ENCODE measurements at places on chromosomes 16 and 17. TPM values are rescaled to one million over a fixed set of nuclear protein-coding genes. Genes with fewer than 3 reads are reported as not detected.

DNA sequence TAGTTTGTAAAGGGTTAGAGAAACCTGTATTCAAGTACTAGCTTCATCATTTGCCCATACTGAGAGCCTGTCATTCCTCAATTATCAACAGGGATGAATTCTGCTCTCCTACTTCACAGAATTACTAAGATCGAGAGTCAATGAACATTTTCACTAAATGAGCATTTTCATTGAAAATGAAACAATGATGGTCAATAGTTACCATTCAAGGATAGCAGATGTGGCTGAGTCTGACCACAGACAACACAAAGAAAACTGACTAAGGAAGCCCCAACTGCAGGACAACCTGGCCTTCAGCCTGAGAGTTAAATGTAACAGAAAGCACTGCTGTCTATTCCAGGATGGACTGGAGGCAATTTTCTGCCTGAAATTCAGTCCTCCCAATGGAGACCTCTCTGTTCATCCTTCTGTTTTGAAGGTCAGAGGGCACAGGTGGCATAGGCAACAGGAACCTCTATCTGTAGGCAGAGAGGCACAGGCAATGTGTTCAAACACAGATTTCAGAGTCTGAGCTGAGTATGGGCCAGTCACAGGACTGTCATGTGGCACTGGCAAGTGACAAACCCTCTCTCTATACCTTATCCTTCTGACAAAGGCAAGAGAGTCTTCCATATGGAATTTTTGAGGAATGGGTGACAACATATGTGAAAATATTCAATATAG, 19.5 kb downstream of the TRAF4 start:
- no peak overlapping the region for H3K4me3 ChIP-seq
- no peak for DNase-seq
- H3K36me3 ChIP-seq: no peaks in the 10 kb centered on the region
- no peaks in the 10 kb centered on the region for H3K4me1 ChIP-seq

DNA sequence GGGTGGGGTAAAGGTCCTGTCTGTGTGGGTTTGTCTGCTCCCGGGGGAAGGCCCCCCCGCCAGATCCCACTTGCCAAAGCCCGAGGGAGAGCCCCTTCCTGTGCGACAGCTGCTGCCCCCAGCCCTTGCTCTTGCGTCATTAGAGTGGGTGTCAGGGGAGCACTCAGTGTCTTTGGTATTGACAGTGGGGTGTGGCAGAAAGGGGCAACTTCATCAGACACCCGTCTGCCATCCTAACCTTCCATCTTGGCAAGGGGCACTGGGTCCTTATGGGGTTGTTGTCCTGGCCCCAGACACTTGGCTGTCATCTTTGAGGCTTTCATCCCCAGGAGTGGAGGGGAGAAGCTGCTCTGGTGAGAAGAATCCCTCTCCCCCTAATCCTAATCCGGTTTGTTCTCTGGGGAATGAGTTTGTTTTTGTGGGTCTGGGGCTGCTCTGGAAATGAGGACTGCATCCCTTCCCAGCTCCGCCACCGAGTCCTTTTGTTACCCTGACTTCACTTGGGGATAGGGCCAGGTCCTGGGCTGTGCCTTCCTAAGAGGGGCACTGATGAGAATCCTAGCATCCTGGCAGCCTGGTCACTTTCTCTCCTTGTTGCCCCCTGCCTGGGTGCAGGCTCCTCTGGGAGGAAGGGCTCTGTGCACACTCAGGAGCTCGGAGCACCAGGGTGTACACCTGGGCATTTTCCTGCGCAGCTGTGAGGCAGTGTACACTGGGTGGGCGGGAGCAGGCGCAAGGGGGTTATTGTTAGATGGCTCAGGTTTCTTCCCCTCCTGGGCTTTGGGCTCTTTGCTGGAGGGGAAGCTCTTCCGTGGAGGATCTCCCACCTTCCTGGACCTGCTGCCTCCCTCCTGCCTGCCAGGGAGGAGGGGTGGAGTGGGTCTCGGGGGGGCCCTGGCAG, 21.1 kb downstream of the GJD3 start:
- peak overlapping the region; percentile 89 for H3K4me3 ChIP-seq
- no peaks in the 10 kb centered on the region for H3K36me3 ChIP-seq
- no peaks in the 10 kb centered on the region for H3K27me3 ChIP-seq
- peak overlapping the region; percentile 97 for H3K27ac ChIP-seq
- H3K4me1 ChIP-seq: peaks cover 21% of the 10 kb centered on the region

- H3K36me3 ChIP-seq: no peaks in the 10 kb centered on the region
- no peaks in the 10 kb centered on the region for H3K4me1 ChIP-seq
- no peak overlapping the region for H3K4me3 ChIP-seq
- no peaks in the 10 kb centered on the region for H3K27me3 ChIP-seq
- no peak overlapping the region for H3K27ac ChIP-seq
- no peak for DNase-seq
These were observed 11.6 kb downstream of the CARD14 start for GRCh38 chr17:80181431-80181830.

GRCh38 chr17:39062846-39063680, 88.4 kb downstream of the PLXDC1 start:
- H3K4me3 ChIP-seq: no peak overlapping the region
- no peak for DNase-seq

GRCh38 chr17:7548585-7549400, at the start of gene TNFSF12:
Gene TNFSF12 (plus strand): TSS chr17:7549058. CDS start chr17:7549154, 96 bp downstream.
- no peaks in the 10 kb centered on the region for H3K36me3 ChIP-seq
- peak within 1 kb of the TSS; percentile 89 for H3K27ac ChIP-seq
- peak within 1 kb of the TSS; percentile 76 for H3K4me3 ChIP-seq
- peak; percentile 27 for DNase-seq
- no peaks in the 10 kb centered on the region for H3K27me3 ChIP-seq

DNA sequence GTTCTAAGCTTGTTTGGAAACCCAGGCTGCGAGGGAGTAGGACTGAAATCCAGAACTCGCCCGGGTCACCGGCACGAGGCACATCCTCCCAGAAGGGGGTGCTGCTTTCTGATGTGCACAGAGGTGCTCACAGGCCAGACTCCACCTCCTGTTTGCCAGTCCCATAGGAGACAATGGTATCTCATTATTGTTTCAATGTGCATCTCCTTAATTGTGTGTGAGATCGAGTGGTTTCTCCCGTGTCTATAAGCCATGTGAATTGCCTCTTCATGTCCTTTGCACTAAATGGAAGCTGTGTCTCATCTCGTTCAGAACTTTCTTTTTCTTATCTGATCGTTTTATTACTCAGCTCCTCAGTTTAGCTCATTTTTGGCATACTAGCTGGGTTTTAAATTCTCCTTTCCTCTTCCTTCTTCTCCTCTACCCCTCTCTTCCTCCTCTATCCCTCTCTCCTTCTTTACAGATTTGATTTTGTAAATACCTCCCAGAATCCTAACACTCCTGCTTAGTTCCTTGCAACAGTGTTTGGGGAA, 32.1 kb upstream of the PRKCB start:
- no peaks in the 10 kb centered on the region for H3K36me3 ChIP-seq
- no peak overlapping the region for H3K4me3 ChIP-seq
- no peak overlapping the region for H3K27ac ChIP-seq
- no peak for DNase-seq
- H3K27me3 ChIP-seq: no peaks in the 10 kb centered on the region
- no peaks in the 10 kb centered on the region for H3K4me1 ChIP-seq

GRCh38 chr17:48711128-48711527, 11.2 kb downstream of the PRAC1 start:
- H3K4me3 ChIP-seq: no peak overlapping the region
- no peaks in the 10 kb centered on the region for H3K36me3 ChIP-seq
- no peaks in the 10 kb centered on the region for H3K27me3 ChIP-seq
- H3K4me1 ChIP-seq: no peaks in the 10 kb centered on the region
- DNase-seq: no peak

GRCh38 chr17:73643001-73643851, 1.0 kb downstream of the SDK2 start:
- H3K4me1 ChIP-seq: peaks cover 5% of the 10 kb centered on the region
- DNase-seq: no peak
- no peak overlapping the region for H3K27ac ChIP-seq
- H3K36me3 ChIP-seq: no peaks in the 10 kb centered on the region

- no peak for DNase-seq
- H3K4me1 ChIP-seq: no peaks in the 10 kb centered on the region
- H3K36me3 ChIP-seq: no peaks in the 10 kb centered on the region
- peaks cover 11% of the 10 kb centered on the region for H3K27me3 ChIP-seq
These were observed 131.9 kb upstream of the XYLT1 start for GRCh38 chr16:17602678-17603077.

GRCh38 chr16:83113811-83114210, 487.0 kb downstream of the CDH13 start:
- H3K36me3 ChIP-seq: no peaks in the 10 kb centered on the region
- H3K4me1 ChIP-seq: no peaks in the 10 kb centered on the region
- H3K4me3 ChIP-seq: no peak overlapping the region
- no peak for DNase-seq
- peaks cover 4% of the 10 kb centered on the region for H3K27me3 ChIP-seq
- no peak overlapping the region for H3K27ac ChIP-seq

- H3K27me3 ChIP-seq: no peaks in the 10 kb centered on the region
- H3K27ac ChIP-seq: no peak overlapping the region
- H3K36me3 ChIP-seq: no peaks in the 10 kb centered on the region
- H3K4me3 ChIP-seq: no peak overlapping the region
These were observed 17.3 kb upstream of the RBL2 start for GRCh38 chr16:53417011-53417410.

- no peaks in the 10 kb centered on the region for H3K4me1 ChIP-seq
- no peaks in the 10 kb centered on the region for H3K27me3 ChIP-seq
- DNase-seq: peak; percentile 9
- H3K36me3 ChIP-seq: no peaks in the 10 kb centered on the region
These were observed 98.5 kb downstream of the METRNL start for GRCh38 chr17:83177611-83178532.

DNA sequence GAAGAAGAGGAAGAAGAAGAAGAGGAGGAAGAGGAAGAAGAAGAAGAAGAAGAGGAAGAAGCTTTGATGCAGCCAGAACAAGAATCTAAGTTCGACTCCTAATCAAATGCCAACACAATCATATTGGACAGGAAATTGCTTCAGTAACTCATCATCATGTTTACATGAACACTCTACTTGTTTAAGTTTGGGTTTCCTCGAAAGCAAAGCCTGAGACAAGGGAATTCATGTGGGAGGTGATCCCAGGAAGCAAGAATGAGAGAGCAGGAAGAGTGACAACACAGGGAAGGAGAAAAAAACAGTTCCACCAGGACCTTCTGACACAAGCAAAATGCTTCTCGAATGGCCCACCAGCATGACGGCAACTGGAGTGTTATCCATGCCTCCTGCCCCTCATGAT, 279.0 kb downstream of the PMP22 start:
- H3K27ac ChIP-seq: no peak overlapping the region
- no peaks in the 10 kb centered on the region for H3K4me1 ChIP-seq
- no peaks in the 10 kb centered on the region for H3K36me3 ChIP-seq
- H3K27me3 ChIP-seq: no peaks in the 10 kb centered on the region

GRCh38 chr17:80257716-80258213, 2.9 kb upstream of the RNF213 start:
- H3K36me3 ChIP-seq: no peaks in the 10 kb centered on the region
- peak overlapping the region; percentile 43 for H3K27ac ChIP-seq
- H3K4me3 ChIP-seq: no peak overlapping the region
- no peak for DNase-seq

DNA sequence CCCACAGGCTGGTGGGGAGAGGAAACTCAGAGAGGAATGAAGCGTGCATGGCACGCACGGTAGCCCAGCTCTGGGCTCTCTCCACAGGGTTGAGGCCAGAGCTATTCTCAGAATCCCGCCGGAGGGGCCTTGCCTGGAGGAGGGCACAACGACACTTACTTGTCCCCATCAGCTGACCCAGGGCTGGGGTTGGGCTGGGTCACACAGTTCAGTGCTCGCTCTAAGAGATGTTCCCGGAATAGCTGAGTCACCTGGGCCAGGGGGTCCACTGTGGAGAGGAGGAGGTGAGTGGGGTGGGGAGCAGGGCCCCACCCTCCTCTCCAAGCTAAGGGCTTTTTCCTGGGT, 21.8 kb downstream of the SREBF1 start:
- H3K27ac ChIP-seq: peak overlapping the region; percentile 78
- no peaks in the 10 kb centered on the region for H3K27me3 ChIP-seq
- H3K4me1 ChIP-seq: peaks cover 15% of the 10 kb centered on the region
- no peak for DNase-seq

DNA sequence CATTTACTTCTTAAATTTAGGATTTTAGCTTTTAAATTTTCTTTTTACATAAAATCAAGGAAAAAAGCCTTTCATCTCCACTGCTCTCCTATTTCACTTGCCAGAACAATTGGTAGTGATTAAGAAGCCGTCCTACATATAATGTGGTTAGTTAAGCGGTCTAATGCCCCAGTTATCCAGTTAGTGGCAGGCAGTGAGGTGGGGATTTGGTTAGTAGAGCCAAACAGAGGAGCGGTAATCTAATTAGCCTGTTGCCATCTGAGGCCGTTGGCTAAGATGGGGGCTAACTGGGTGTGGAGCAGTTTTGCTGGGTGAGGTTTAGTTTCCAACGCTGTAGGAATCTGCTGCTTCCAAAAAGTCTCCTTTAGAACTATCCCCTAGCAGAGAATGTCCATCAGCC, 22.4 kb downstream of the SNX11 start:
- no peaks in the 10 kb centered on the region for H3K4me1 ChIP-seq
- no peak overlapping the region for H3K4me3 ChIP-seq
- H3K36me3 ChIP-seq: no peaks in the 10 kb centered on the region
- no peak for DNase-seq

DNA sequence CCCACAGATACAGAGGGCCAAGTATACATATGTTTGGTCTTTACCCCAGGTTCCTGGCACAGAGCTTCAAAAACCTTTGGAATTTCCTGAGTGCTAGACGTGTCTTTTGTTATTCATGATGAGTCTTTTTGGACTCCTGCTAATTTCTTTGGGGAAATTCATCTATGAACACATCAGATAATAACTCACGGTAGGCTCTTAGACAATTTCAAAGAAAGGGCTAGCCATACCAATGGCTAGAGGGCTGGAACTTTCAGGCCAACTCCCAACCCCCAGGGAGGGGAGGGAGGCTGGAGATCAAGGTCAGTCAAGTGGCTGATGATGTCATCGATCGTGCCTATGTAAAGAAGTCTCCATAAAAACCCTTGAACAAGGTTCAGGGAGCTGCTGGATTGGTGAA, 101.9 kb downstream of the STX8 start:
- no peaks in the 10 kb centered on the region for H3K36me3 ChIP-seq
- H3K27me3 ChIP-seq: no peaks in the 10 kb centered on the region
- no peaks in the 10 kb centered on the region for H3K4me1 ChIP-seq
- H3K4me3 ChIP-seq: no peak overlapping the region

GRCh38 chr17:71799657-71800056, 321.2 kb upstream of the SOX9 start:
- no peaks in the 10 kb centered on the region for H3K36me3 ChIP-seq
- peaks cover 5% of the 10 kb centered on the region for H3K27me3 ChIP-seq
- H3K4me1 ChIP-seq: no peaks in the 10 kb centered on the region
- no peak overlapping the region for H3K27ac ChIP-seq
- H3K4me3 ChIP-seq: no peak overlapping the region

Gene CDK3
- total RNA-seq: 6.6 TPM

Gene CLDN9
- total RNA-seq: 0.15 TPM

Gene TOX3
- 9.2 TPM for total RNA-seq

Gene PRDM7
- not detected for total RNA-seq

Gene HS3ST3B1
- total RNA-seq: 3.6 TPM

Gene FBXL16
- not detected for total RNA-seq

Measured in breast epithelium (tissue), 4 donors.